ENCODE measurements at places on chromosomes 4 and X.

DNA sequence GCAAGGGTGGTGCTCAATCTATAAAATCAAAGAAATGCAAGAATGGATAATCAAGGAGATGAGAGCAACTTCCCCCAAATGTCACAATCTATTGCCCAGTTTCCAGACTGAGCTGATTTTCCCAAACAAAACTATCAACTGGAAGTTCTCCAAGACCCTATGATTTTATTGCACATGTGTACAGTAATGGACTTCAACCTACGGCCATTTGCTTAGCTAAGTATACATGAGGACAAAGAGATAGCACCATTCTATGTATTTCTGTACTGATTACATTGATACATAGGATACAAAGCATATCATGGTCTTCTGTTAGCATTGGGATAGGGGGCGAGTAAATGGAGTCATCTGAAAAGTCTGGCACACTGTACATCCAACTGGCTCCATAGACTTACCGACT is 407.8 kb downstream of the GABRG1 start:
- DNase-seq, result no peak

GRCh38 chrX:153636716-153637115 is 10.3 kb upstream of the DUSP9 start:
- no peak for DNase-seq

DNA sequence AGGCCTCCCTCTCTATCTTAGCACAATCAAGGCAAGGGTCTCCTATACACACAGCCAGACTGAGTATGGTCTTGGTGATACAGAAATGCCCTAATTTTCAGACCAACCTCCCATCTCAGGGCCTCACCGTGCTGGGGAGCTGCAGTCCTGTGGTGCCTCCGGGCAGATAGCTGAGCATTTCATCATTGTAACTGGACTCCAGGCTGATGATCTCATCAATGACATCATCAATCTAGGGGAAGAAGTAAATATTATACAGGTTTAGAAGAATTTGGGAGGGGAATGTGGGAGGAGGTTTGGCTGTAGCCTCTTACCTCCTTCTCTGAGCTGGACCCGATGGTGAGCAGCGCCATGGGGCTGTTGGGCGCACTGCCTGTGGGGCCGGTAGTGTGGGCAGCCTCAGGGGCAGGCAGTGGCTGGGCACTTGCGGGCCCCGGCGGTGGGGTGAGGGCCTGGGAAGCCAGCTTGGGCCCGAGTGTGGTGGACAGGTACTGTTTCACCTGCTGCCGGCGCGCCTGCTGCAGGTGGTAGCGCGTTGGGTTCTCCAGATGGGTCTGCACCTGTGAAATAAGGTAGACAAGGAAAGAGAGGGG is 5.2 kb downstream of the TFE3 start:
- no peak for DNase-seq

- no peak for DNase-seq
Measured at GRCh38 chr4:22625311-22625710, 67.4 kb upstream of the GBA3 start.

DNA sequence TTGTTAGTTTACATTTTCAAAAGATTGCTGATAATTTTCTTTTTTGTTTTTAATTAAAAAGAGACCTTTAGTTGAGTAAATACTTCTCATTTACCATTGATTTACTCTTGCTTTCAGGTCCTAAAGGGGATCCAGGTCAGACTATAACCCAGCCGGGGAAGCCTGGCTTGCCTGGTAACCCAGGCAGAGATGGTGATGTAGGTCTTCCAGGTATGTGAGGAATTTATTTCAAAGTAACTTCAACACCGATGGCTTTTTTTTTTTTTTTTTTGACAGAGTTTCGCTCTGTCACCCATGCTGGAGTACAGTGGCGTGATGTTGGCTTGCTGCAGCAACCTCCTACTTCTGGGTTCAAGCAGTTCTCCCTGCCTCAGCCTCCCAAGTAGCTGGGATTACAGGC is 135.1 kb downstream of the IRS4 start:
- DNase-seq, result no peak

DNA sequence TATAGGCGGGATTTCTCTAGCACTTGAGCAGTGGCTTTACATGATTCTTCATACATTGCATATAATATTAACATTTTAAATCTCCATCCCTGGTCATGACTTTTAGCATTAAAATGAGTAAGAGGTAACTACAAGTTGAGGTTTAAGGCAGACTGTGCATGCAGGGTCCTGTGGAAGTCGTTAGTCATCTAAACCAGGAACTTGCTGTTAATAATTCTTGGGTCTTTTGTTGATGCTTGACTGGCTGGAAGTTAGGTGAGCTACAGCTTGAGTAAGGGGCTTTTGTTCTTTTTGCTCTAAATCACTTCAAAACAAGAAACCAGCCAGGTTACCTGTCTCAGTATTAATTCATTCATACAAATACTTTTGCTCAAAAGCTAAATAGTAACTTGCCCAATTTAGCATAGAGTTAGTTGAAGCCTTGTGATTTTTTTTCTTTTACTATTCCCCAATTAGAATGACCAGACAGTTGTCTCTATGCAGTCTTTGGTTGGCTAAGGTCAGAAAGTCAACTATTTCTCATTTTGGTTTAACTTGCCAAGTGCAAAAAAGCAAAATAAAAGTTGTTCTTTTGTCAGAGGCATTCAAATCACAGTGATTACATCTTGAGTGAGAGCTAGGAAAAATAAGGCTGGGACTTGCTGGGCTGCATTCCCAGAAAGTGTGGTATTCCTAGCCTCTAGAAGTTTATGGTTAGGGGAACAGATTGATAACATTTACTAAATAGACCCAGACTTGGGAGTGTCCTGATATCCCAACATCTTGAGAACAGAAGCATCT is 516.9 kb downstream of the PDHA2 start:
- DNase-seq, result no peak

Measured in HCT116 (cell line).